SK-N-DZ (cell line): ENCODE measurements at places on chromosomes 12 and 14.

- no peak for DNase-seq
Observed at GRCh38 chr12:19121449-19122018, 8.0 kb upstream of the PLEKHA5 start.

GRCh38 chr14:21525962-21526671 is at the start of gene SALL2:
Gene SALL2 (minus strand): TSS chr14:21526346. CDS start chr14:21526127, 219 bp downstream.
- peak; percentile 86 for DNase-seq

- no peak for DNase-seq
Observed at GRCh38 chr14:52003324-52003723, 14.0 kb downstream of the RTRAF start.

DNA sequence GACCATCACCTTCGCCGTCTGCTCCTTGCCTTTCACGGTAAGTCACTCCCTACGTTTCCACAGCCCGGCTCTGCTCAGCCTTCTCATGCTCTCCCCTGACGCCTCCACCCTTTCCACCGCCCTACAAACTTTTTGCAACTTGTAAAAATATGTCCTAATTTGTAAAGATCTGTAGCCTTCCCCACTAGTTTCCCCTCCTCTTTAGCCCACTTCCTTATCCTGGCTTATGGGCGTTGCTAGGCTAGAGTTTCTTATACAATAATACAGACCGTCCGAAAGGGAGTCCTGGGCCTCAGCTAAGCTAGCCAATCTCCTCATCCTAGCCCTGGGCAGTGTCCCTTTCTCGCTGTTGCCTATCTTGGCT is 1.2 kb downstream of the PTGER2 start:
- DNase-seq, result no peak
